Esophagus squamous epithelium (tissue), 5 donors: ENCODE measurements at places on chromosomes 2 and 18.

- DNase-seq = no peak
Observed at GRCh38 chr2:85582492-85582891, 1.7 kb upstream of the VAMP5 start.

DNA sequence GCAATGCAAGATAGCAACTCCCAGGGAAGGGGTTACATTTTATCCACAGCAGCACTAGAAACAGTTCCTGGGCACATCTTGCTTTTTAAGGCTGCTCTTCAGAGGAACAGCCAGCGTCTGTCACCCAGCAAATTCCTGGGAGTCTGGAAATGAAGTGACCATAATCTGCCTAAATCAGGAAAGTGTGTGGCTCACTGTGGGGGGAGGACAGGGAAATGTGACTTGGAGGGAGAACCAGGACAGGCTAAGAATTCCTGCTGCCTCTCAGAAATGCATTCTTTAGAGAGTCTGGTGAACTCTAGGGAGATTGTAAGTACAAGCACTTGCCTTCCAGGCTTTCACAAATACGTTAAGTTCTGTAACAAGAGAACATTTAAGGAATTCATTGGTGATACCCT, 364.3 kb upstream of the SPHKAP start:
- no peak for DNase-seq

DNA sequence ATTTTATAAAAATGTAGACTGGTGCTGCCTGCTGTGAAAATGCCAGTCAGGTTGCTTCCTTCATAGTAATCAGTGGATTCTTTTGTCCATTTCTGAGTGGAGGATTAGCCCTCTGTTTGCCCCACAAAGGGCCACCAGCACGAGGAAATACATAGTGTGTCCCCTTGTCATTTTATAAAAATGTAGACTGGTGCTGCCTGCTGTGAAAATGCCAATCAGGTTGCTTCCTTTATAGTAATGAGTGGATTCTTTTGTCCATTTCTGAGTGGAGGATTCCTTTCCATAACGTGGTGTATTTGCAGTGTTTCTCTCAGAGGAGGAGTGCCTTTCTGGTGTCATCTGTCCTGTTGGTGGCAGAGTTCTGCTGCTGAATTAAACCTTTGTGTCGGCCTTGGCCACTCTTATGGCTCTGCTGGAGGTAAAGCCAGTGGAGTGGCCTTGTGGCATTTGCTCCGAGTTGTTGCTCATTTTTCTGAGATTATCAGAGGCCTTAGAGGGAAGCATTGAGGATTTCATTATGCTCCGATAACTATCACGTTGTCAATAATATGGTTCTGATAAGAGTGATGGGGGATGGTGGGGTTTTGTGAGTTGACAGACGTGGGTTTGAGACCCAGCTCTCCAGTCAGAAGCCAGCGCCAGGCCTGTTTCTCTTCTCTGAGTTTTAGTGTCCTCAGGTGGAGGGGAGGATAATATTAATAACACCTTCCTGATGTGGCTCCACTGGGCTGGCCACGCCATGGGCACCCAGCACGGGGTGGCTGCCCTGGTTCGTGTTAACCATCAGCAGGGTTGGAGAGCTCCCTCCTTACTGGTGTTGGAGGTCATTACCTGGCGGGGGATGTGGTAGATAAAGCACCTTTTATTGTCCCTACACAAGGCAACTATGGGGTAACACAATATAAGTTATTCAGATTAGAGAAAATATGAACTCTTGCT, 96.6 kb downstream of the NEDD4L start:
- no peak for DNase-seq

GRCh38 chr2:97849881-97850528, 136.6 kb downstream of the ZAP70 start:
- DNase-seq = no peak

DNA sequence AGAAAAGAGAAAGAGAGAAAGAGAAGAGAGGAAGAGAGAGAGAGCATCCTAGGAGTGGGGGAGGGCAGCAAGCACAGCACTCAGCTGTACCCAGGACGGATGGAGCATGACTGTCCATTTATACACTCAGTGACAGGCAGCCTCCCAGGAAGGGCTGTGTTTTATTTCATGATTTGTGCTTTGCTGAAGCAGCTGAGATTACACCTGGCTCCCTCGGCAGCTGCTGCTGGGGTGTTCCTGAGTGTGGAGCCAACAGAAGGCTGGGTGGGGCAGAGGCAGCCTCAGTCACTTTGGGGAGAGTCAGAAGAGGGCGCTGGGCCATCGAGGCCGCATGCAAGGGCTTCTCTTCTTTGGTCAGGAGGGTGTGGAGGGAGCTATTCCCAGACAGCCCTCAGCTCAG, 47.8 kb upstream of the TEX51 start:
- no peak for DNase-seq

DNA sequence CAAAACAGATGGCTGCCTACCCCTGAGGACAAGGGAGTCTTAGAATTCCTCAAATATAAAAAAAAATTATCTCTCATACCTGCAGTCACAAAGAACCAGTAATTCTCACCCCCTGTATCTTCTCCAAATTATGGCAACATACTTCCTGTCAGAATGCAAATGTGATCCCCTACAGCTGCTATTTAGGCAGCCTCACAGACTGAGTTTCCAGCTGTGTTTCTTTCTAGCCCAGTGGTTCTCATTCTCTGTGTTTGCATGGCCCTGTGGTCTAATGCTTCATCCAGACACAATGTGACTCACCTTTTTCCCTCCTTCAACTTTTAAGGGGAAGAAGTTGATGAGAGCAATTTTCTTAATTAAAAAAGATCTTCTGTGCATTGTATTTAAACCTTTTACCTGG, 726.3 kb downstream of the TSN start:
- no peak for DNase-seq

GRCh38 chr2:218286570-218287459, 5.5 kb downstream of the TMBIM1 start:
- peak; percentile 60 for DNase-seq

DNA sequence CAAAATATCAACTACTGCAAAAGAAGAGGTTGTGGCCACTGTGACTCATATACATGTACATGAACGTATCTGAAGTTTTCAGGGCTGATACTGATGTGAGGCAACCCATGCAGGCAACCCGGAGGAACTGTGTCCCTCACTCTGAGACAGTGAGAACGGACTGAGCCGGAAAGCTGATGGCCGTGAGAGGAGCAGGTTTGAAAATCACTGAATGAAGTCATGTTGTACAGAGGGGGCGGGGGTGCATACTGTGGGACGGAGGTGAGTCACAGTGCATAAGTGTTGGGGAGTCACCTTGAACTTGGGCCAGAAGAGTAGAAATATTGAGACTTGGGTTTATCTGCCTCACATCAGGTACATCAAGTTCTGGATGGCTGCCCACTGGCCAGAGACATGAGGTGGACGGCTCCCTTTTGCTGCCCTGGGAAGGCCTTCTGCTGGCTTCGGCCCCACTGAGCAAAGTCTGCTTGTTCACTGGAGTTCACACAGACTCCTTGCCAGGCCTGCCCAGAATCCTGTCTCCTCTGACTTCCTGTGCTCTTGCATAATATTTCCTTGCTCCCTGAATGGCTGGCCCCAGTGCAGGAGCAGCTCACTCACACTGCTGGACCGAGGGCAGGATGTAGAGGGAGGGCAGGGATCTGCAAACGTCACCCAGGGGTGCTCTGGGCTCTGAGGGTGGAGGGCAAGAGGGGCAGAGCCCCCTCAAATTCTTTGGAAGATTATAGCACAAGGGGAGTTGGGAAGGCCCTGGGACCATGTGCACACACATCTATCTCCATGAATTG, 18.1 kb downstream of the EPAS1 start:
- peak; percentile 13 for DNase-seq

DNA sequence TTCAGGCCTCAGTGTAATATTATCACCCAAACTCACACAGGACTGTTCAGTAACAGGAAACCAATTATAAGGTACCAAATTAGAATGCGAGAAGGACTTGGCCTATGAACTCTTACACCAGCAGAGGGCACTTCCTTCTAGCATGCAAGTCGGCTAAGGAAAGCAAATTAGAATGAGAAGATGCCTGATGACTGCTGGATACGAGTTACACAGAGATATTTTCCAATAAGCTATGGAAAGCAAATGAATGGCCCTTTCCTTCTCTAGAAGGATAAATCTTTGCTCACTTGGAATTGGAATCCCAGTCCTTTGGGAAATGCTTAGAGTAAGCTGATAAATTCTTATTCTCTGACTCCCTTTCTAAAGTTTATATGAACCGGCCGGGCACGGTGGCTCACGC, 109.8 kb downstream of the AP1S3 start:
- no peak for DNase-seq

DNA sequence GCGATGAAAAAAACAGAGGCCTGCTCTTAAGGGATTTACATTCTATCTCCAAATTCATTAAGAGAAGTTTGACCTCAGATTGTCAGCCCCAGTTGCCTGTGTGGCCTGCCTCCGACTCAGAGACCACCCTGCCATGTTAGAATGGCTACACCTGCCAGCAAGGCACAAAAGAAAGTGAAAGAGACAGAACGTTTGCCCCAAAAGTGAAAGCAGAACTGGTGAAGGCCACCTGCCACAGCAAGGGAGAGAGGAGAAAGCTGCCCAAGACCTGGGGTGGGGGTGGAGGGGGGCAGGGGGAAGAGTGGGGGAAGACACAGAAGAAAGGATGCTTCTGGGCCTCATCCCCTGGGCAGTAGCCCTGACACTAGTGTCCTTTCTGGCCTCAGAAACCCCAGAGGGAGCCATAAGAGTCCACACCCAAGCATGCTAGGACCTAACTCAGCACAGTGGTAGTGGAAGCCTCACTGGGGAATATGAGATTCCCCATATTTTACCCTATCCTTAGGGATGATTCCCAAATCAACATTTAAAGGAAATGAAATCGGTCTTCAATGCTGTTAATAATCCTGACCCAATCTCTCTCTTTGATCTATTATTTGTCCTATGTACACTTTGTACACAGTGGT, 389.7 kb downstream of the TXNL1 start:
- DNase-seq = no peak

DNA sequence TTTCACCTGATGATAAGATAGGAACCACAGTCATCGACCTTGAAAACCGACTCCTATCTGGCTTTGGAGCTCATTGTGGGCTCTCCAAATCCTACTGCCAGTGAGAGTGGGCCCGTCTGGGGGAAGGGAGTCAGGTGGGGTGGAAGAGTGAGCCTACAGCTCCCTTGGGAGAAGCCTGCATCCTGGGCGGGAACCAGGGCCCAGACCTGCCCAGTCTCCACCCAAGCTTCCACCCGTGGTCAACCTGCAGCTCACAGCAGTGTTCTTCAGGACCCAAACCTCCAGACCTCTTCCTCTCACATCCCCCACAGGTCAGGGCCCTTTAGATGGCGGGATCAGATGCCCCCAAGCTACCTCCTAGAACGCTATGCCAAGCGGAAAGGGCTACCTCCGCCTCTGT, 40.2 kb downstream of the LMAN2L start:
- no peak for DNase-seq

DNA sequence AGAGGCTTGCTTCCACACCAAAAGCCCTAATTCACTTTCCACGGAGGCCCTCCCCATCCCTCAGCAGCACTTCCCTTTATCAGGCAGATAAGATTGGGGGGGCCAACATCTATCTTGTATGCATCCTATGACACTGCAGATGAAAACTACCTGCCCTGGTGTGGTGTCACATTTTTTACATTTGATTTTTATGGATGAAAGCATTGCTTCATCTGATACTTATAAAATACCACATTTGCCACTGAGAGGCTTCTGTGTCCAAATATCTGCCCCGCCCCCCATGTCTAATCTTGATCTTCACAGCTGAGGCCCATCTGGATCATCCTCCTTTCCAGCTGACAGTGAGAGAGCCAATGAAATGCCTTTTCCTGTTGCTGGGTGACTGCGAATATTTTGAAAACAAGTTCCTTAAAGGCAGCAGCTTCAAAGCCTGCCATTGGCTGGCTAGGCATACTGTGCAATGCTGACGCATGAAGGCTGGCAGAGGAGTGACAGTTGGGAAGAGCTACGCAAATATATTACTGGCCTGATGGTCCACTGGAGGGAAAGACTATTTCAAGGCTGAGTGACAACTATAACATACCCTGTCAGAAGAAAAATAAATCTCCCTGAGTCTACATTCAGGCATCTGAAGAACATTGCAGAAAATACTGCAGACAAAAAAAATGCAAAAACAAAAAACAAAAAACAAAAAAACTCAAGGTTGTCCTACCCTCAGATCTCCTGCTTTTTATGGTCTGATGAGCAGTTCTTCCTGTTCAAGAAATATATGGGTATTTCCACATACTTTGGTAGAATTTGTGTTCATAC, 318.7 kb downstream of the PDE11A start:
- peak; percentile 15 for DNase-seq

DNA sequence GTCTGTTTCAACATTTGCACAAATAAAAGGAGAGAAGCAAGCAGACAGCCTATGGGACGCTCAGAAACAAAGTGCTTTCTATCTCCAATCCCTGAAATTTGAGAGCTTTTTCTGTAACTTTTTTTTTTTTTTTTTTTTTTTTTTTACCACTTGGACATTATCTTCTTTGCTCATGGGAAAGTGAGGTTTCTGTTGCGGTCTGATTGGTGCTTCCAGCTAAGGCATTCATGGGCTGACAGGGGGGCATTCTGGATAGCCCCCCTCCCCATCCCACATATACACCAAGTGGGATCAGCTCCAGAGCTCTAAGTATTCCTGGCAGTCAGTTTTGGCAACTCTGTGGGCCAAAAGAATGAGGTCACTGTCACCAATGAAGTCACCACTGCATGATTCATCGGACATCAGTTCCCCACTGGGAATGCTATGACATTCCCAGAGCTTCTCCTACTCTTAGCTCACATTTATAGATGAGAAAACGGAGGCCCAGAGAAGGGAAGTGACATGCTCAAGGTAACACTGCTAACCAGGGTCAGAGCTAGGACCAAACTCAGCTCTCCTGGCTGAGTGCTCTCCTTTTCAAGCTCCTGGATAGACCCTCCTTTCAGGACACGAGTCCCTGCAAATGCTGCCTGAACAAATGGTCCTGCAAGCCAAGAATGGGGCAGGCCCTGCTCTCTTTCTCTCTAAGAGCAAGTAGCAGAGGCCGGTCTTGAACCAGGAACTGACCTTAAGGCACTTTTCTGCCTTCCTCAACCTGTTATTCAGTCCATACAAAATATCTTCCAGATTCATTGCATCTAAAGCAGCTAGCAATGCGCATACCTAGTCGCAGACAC, 61.3 kb downstream of the TMEM247 start:
- no peak for DNase-seq

- DNase-seq = no peak
Observed at GRCh38 chr2:85419009-85419675, 628 bp downstream of the SH2D6 start.

GRCh38 chr18:46632401-46633071, 24.5 kb downstream of the LOXHD1 start:
- DNase-seq = no peak

DNA sequence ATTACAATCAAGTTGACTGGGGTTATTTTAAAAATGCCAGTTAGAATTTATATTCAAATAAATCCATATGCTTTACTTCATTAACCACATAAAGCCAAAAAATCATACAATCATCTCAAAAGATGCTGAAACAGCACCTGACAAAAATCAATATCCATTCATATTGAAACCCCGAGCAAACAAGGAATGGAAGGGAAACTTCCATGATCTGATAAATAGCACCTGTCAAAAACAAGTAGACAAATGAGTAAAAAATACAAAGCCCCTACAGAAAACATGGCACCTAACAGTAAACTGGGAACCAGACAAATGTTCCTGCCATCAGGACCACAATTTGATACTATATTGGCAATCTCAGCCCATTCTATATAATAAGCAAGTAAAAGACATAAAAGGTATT, 227.5 kb downstream of the HDAC4 start:
- DNase-seq = no peak

GRCh38 chr2:55530539-55531081, 11.1 kb downstream of the CFAP36 start:
- no peak for DNase-seq

GRCh38 chr2:20198001-20198400, 26.9 kb downstream of the SDC1 start:
- no peak for DNase-seq

- DNase-seq = no peak
Observed at GRCh38 chr2:219461669-219462068, 27.0 kb downstream of the SPEG start.
